ENCODE measurements at places on chromosomes 4 and X. TPM values are rescaled to one million over a fixed set of nuclear protein-coding genes. Genes with fewer than 3 reads are reported as not detected.

Gene CXCL5
- 0.38 TPM for polyA plus RNA-seq

Gene FOXR2
- not detected for polyA plus RNA-seq

Gene COL25A1
- polyA plus RNA-seq: not detected

Gene F9
- polyA plus RNA-seq: not detected

Gene POF1B
- 3.9 TPM for polyA plus RNA-seq

Gene ENOX2
- 19.1 TPM for polyA plus RNA-seq

Gene CLNK
- polyA plus RNA-seq: 2.6 TPM
